ENCODE measurements at places on chromosomes 3 and 15. TPM values are rescaled to one million over a fixed set of nuclear protein-coding genes. Genes with fewer than 3 reads are reported as not detected.

- peak overlapping the region; percentile 90 for H3K4me3 ChIP-seq
- H3K27ac ChIP-seq = peak overlapping the region; percentile 95
- no peak for DNase-seq
- H3K27me3 ChIP-seq = no peaks in the 10 kb centered on the region
- H3K4me1 ChIP-seq = peaks cover 49% of the 10 kb centered on the region
Measured at GRCh38 chr3:72997421-72997961, 880 bp downstream of the PPP4R2 start.

GRCh38 chr3:191894406-191894805 lies 433.4 kb downstream of the PYDC2 start:
- H3K36me3 ChIP-seq = no peaks in the 10 kb centered on the region
- no peaks in the 10 kb centered on the region for H3K4me1 ChIP-seq
- H3K4me3 ChIP-seq = no peak overlapping the region
- no peak overlapping the region for H3K27ac ChIP-seq
- DNase-seq = no peak

DNA sequence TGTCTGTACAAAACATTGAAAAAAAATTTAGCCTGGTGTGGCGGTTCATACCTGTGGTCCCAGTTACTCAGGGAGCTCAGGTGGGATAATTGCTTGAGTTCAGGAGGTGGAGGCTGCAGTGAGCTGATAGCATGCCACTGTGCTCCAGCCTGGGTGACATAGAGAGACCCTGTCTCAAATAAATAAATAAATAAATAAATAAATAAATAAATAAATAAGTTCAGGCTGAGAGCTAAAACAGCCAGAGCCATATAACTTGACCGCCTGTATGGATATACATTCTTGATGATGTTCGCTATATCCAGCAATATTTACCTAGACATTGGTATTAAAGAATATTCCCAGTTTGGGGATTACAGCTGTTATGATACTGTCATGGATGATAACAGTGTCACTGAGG lies 146.9 kb downstream of the KCNH8 start:
- no peaks in the 10 kb centered on the region for H3K27me3 ChIP-seq
- no peak overlapping the region for H3K27ac ChIP-seq

TF gene
- 2.8 TPM for total RNA-seq

- no peak overlapping the region for H3K4me3 ChIP-seq
- H3K4me1 ChIP-seq = peaks cover 27% of the 10 kb centered on the region
- peaks cover 15% of the 10 kb centered on the region for H3K36me3 ChIP-seq
Measured at GRCh38 chr3:73045391-73045790, 16.1 kb upstream of the EBLN2 start.

AMOTL2 gene
- 77.8 TPM for total RNA-seq

DNA sequence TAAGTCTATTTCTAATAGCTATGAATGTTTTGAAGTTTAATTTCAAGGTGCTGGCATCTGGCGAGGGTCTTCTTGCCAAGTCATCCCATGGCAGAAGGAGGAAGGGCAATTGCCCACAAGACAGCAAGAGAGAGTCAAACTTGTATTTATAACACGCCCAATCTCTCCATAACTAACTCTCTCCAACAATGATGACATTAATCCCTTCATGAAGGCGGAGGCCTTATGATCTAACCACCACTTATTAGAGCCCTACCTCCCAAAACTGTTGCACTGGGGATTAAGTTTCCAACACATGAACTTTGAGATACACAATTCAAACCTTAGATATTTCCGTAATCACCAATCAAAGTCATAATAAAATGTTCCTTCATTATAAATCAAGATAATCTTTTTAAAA lies 406.9 kb downstream of the CNTN6 start:
- H3K27me3 ChIP-seq = no peaks in the 10 kb centered on the region
- no peak overlapping the region for H3K27ac ChIP-seq
- no peaks in the 10 kb centered on the region for H3K36me3 ChIP-seq
- H3K4me1 ChIP-seq = no peaks in the 10 kb centered on the region
- no peak for DNase-seq
- no peak overlapping the region for H3K4me3 ChIP-seq

- H3K27ac ChIP-seq = peak within 1 kb of the TSS; percentile 68
- H3K36me3 ChIP-seq = no peaks in the 10 kb centered on the region
- peaks cover 18% of the 10 kb centered on the region for H3K4me1 ChIP-seq
- DNase-seq = peak; percentile 74
- peak within 1 kb of the TSS; percentile 74 for H3K4me3 ChIP-seq
Measured at GRCh38 chr15:78264304-78265136, at the start of gene DNAJA4. Gene DNAJA4, plus strand, starts transcription at chr15:78264562. Its CDS starts 202 bp downstream, at chr15:78264764.

C3orf80 gene
- 1.2 TPM for total RNA-seq

TMCC1 gene
- total RNA-seq = 33.4 TPM

DNA sequence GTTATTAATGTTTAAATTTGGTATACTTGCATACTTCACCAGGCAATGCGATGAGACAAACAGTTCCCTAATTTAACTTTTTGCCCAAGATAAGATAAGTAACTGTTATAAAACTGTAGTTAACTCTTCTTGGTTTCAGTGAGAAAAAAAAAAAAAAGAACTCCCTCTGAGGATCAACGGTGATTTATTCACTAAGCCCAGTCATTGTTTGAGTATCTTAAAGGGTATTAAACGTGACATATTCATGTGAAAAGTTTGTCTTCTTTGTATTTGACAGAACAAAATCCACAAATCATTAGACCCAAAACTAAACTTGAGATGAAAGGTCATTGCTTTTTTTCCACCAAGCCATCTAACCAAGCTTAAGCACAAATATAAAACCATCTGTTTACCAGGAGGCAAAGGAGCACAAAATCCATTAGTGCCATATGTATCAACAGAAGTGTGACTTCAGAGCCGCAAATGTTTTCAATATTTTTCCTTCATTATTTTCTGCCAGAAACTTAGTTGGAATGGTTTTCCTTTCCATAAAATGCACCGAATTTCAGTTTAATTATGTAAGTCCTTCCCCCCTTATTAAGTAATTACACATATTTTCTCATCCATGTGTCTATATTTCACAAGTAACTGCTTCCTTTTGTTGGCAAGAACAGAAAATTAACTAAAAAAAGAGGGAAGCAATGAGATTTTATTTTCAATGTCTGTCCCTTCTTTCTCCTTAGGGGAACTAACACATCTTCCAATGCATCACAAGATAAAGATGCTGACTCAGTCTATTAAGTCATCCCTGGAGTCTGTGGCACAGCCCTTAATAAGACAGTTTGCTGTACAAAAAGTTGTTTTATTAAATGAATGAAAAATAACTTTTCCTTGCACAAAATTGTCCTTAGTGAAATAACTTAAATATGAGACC lies 92.2 kb upstream of the RAP2B start:
- no peaks in the 10 kb centered on the region for H3K27me3 ChIP-seq
- DNase-seq = no peak
- no peaks in the 10 kb centered on the region for H3K4me1 ChIP-seq

DNA sequence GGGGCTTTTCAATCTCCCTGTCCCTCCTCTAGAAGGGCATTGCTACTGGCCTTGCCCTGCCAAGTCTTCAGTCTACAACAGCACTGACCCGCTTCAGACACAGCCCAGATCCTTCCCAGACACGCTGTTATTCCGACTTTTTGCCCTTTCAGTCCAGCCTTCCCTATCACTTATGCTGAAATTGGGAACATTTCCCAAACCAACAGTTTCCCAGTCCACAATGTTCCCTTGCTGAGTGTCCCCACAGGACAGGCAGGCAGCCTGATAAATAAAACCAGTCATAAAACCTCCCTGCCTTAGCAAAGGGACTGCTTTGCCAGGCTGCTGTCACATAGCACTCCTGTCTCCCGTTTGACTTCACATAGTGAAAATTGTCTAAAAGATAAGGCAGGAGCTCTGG lies 43.5 kb downstream of the GOLGA6L2 start:
- H3K27ac ChIP-seq = no peak overlapping the region
- no peaks in the 10 kb centered on the region for H3K4me1 ChIP-seq
- H3K36me3 ChIP-seq = no peaks in the 10 kb centered on the region
- no peak for DNase-seq

DNA sequence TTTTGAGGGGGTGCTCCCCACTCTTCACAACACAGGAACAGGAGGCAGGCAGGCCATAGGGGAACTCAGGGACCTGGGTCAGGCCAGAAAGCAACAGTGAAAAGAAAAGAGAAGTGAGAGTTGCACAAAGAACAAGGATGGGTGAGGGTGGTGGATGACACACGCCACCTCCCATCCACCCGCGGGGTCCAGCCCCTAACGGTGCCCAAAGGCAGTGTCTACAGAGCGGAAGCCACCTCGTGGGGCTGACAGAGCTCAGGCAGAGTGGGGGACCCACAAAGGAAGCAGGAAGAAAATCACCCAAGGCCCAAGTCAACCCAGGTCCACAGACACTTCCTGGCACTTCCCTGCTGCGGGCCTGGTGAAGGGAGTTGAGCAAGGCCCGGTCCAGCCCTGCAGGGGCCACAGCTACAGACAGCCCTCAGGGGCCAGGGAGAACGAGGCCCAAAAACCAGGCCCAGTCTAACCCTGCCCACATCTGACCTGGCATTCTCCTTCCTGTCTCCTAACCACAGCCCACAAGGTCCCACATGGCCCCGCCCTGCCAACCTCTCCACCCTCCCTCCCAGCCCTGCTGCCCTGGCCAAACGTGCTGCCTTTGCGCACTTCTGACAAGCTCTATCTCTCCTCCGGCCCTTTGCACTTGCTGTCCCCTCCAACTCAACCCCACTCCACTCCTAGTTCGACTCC lies 5.9 kb downstream of the NUP210 start:
- H3K4me3 ChIP-seq = no peak overlapping the region
- no peaks in the 10 kb centered on the region for H3K36me3 ChIP-seq
- peak overlapping the region; percentile 82 for H3K27ac ChIP-seq
- H3K4me1 ChIP-seq = peaks cover 34% of the 10 kb centered on the region
- no peaks in the 10 kb centered on the region for H3K27me3 ChIP-seq

DNA sequence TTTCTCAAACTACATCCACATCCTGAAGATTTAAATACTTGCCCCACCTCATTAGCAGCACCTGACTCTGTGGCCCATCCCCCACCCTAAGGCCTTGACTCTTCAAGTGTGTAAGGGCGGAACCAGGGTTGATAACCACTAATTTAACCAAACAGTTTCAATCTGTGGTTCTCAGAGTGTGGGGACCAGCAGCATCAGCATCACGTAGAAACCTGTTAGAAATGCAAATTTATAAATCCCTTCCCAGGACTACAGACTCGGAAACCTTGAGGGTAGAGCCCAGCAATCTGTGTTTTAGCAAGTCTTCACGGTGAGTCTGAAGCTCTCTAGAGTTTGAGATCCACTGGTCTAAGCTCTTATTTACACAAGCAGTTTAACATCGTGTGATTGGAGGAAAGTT lies 12.4 kb downstream of the GNB4 start:
- H3K4me3 ChIP-seq = no peak overlapping the region
- DNase-seq = no peak
- H3K4me1 ChIP-seq = peaks cover 44% of the 10 kb centered on the region
- H3K27ac ChIP-seq = no peak overlapping the region

SEMA3F gene
- 44.7 TPM for total RNA-seq

GRCh38 chr3:11240496-11240895 lies 31.7 kb upstream of the ATG7 start:
- H3K4me3 ChIP-seq = no peak overlapping the region
- DNase-seq = no peak
- H3K4me1 ChIP-seq = no peaks in the 10 kb centered on the region
- no peak overlapping the region for H3K27ac ChIP-seq
- no peaks in the 10 kb centered on the region for H3K36me3 ChIP-seq

DNA sequence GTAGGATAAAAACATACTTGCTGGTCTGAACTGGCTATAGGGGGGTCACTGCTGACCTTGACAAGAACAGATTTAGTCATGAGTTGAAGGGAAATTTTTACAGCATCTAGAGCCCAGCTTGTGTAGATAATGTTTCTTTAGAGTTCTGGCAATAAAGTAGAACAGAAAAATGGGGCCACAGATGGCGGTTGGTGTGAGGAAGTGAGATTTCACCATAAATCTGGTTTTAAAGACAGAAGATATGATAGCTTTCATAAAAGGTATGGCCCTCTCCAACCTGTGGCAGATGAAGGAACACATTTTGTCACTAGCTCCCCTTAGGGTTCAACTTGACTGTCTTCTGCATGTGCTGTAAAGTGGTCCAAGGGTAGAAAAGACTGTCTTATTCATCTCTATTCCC lies 24.3 kb upstream of the IMPDH2 start:
- no peak overlapping the region for H3K4me3 ChIP-seq
- H3K36me3 ChIP-seq = peaks cover 84% of the 10 kb centered on the region
- no peak overlapping the region for H3K27ac ChIP-seq
- H3K27me3 ChIP-seq = no peaks in the 10 kb centered on the region
- no peaks in the 10 kb centered on the region for H3K4me1 ChIP-seq
- no peak for DNase-seq

DNA sequence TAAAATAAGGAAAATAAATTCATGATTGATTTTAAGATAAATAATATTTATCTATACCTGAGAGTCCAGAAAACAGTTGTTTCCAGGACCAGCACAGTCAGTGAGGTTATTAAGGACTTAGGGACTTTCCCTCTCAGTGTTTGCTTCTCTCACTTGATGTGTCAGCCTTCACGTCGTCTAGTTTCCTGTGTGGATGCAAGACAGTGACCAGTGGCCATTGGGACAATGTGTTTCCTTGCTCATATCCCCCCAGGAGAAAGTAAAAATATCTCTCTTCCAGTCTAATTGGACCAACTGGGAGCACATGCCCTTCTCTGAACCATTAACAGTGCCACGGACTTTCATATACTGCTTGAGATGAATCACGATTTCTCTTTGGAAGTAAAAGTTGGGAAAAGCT lies 157.8 kb upstream of the CTNNB1 start:
- H3K27me3 ChIP-seq = no peaks in the 10 kb centered on the region
- no peak overlapping the region for H3K4me3 ChIP-seq
- no peaks in the 10 kb centered on the region for H3K36me3 ChIP-seq
- no peak for DNase-seq
- no peak overlapping the region for H3K27ac ChIP-seq

- H3K4me3 ChIP-seq = no peak overlapping the region
- H3K27ac ChIP-seq = no peak overlapping the region
- no peaks in the 10 kb centered on the region for H3K4me1 ChIP-seq
- no peaks in the 10 kb centered on the region for H3K36me3 ChIP-seq
- peaks cover 15% of the 10 kb centered on the region for H3K27me3 ChIP-seq
- DNase-seq = no peak
Measured at GRCh38 chr3:184203526-184203925, 17.5 kb downstream of the ABCF3 start.

DNA sequence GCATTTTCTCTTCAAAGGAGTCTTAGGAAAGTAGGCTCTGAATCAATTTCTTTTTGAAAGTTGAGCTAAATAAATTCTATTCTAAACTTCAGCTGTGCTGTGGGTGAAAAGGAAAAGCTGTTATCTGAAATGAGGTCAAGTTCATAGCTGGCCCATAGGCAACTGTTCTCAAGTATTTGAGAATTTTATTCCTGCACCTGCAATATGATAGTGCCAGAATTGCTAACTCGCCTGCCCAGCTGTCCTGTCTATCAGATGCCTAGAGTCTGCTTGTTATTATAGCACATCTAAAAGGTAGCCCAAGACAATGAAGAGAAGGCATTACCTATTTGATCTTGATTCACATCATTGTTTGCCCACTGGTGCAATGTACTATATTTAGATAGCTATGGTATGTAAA lies 798.7 kb downstream of the DIPK2A start:
- H3K27ac ChIP-seq = no peak overlapping the region
- no peak overlapping the region for H3K4me3 ChIP-seq
- no peaks in the 10 kb centered on the region for H3K36me3 ChIP-seq
- no peaks in the 10 kb centered on the region for H3K4me1 ChIP-seq
- no peak for DNase-seq

ISLR2 gene
- 1.2 TPM for total RNA-seq

- no peak overlapping the region for H3K4me3 ChIP-seq
- H3K27me3 ChIP-seq = no peaks in the 10 kb centered on the region
- no peaks in the 10 kb centered on the region for H3K36me3 ChIP-seq
- H3K4me1 ChIP-seq = peaks cover 6% of the 10 kb centered on the region
Measured at GRCh38 chr3:170327040-170327808, 30.3 kb upstream of the SKIL start.

GRCh38 chr3:69762768-69763229 lies 23.5 kb downstream of the MITF start:
- DNase-seq = no peak
- H3K4me3 ChIP-seq = no peak overlapping the region
- no peaks in the 10 kb centered on the region for H3K36me3 ChIP-seq

Data from lower lobe of right lung (tissue), 2 donors.